ENCODE measurements at places on chromosomes 2 and 18.

GRCh38 chr2:212288308-212288707 is 250.3 kb downstream of the ERBB4 start:
- no peak for DNase-seq

GRCh38 chr2:174969091-174969734 is 36.0 kb downstream of the CHN1 start:
- no peak for DNase-seq

DNA sequence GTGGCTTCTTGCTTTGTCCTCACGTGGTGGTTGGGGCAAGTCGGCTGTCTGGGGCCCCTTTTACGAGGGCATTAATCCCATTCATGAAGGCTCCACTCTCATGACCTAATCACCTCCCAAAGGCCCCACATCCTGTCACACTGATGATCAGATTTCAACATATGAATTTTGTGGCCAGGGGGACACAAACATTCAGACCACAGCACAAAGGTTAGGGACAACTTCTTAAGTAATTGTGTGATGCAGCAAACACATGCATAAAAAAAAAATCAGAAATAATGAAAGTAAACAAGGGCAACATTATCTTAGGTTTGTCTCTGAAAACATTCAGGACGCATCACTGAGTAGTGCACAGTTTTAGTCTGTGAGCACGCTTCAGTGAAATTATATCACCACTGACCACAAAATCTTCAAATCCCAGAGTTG is 54.2 kb upstream of the FRZB start:
- DNase-seq: no peak

DNA sequence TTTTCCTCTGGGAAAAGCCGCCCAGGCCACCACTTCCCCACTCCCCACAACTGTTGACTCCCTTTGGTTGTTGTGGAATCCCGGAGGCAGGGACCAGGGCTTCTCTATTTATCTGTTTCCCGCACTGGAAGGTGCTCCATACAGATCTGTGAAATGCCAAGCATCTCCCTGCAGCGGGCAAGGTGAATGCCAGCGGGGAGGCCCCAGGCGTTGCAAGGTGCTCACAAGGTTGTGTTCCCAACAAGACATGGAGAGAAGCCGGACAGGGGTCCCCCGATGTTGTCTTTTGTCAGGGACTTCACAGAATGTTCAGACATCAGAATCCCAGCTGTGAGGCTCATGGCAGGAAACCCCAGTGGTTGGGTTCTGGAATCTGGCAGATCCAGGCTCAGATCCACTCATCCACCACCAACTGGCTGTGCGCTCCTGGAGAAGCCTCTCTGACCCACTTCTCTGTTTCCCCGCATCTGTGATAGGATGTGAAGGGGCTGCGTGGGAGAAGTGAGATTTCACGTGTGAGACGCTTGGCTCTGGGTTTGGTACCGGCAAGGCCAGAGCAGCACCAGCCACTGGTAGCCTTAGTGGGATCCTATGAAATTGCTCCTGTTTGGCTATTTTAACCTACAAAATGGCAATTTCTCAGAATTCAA is 8.6 kb upstream of the NEU2 start:
- DNase-seq: no peak

- DNase-seq: no peak
These were observed 226.3 kb downstream of the SH3RF3 start for GRCh38 chr2:109355192-109355843.

DNA sequence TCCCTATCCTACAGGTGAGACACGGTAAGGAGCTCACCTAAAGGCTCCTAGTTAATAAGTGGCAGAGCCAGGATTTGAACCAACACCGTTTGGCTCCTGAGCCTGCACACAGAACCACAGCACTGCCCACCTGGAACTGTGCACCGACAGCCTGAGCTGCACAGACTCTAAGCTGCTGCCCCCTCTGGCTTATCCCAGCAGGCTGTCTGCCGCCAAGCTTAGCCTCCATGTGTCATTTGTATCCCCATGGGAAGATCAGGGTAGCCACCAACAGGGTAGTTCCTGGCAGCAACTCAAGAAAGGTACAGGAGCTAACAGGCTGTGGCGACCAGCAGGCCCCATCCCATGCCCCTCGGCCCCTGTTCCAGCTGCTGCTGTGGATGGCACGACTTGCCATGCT is 135.7 kb downstream of the LRRC30 start:
- DNase-seq: no peak

DNA sequence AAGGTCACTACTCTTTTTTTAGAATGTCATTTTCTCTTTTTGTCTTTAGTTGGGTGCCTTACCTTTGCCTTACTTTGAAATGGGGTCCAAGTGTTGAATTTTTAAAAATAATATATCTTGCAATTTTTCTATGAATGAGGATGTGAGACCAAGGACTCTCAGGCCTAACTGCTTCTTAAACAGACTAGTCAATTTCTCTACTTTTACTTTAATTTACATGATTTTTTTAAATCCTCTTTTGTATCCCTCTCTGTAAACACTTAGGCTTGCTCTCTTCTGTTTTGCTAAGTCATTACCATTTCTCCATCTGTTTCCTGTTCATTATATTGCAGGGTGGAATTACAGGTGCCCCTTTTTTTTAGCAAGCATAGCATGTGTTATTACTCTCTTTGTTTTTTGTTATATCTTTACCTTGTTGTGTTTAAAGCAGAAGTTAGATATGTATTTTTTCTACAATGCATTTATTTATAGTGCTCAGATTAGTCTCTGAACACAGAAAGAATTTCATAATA is 261.8 kb downstream of the SPAG16 start:
- no peak for DNase-seq

DNA sequence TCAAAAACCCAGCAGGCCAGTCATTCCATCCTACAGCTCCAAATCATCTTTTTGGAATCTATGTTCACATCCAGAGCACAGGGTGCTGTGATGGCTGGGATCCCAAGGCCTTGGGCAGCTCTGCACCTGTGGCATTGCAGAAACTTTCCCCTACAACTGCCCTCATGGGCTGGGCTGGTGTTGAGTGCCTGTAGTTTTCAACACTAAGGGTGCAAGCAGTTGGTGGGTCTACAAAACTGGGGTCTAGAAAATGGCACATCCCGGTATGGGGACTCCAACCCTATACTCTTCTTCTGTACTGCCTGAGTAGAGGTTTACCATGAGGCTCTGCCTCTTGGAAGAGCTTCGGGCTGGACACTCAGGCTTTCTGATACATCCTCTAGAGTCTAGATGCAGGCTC is 95.2 kb upstream of the TEKT4 start:
- DNase-seq: no peak

GRCh38 chr18:6759579-6759978 is 30.1 kb downstream of the ARHGAP28 start:
- no peak for DNase-seq

DNA sequence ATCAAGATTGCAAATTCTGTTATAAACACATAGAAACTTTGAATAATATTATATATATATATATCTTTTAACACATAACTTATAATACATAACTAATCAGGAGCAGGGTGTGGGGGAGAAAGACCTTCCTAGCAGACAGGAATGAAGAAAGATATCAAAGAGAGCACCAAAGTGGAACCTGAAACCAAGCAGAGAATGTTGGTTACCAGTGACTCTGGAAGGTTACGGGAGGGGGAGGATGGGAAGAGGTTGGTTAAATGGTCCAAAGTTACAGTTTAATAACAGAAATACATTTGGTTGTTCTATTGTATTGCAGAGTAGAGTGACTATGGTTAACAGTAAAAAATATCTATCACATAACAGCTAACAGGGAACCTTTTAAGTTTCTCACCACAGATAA is 366.7 kb downstream of the LRRTM4 start:
- DNase-seq: no peak

- no peak for DNase-seq
These were observed 341.0 kb downstream of the MEIS1 start for GRCh38 chr2:66775730-66776422.

GRCh38 chr18:44229693-44230108 is 451.0 kb upstream of the SETBP1 start:
- DNase-seq: no peak

DNA sequence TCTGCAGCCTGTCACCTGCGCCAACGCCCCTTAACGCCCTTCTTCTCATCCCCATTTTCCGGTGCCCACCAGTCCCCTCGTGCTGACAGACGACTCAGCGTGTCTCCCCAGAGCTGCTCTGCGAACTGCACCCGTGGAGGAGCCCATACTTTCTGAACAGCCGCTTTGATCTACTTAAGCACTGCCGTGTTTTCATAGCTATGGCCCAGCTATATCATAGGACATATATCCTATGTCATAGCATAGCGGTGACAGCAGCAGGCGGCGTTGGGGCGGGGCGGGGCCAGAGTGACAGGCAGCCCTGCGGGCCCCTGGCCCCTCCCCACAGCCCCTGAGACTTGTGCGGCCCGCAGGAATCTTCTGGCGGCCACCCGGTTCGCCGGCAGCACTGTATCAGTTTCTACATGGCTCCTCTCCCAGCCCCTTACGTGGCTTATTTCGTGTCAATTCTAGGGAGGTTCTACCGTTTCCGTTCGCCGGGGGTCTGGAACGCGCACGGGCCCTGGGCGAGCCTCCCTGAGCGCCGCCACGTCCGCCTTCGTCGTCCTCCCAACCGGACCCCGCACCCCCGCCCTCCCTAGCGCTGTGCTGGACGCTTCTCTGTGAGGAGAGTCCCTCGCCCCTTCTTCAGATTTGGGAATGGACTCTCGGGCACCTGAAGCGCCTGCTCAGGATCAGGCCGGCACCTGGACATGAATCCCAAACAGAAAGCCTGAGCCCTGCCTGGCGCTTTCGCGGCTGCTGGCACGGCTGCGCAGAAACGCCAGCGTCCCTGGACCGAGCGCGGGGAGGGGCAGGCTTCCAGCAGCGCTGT is 35.4 kb downstream of the PTPN18 start:
- peak; percentile 63 for DNase-seq

DNA sequence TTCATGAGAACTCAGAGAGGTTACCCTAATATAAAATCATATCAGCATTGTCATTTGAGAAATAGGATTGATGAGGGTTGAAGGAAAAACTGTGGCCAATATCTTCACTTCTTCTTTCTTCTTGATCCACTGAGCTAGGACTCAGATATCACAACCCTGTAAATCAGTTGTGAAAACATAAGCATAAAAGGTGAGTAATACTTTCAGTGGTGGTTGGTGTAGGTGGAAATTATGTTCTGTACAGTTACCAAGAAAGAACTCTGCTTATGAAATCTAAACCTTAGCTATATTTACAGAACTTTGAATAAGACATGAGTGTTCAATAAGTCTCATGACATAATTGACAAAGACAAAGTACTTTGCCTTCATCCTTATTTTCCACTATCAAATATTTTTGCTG is 56.3 kb downstream of the PAX3 start:
- DNase-seq: no peak

- DNase-seq: no peak
These were observed 33.0 kb downstream of the MROH2A start for GRCh38 chr2:233811087-233811486.

DNA sequence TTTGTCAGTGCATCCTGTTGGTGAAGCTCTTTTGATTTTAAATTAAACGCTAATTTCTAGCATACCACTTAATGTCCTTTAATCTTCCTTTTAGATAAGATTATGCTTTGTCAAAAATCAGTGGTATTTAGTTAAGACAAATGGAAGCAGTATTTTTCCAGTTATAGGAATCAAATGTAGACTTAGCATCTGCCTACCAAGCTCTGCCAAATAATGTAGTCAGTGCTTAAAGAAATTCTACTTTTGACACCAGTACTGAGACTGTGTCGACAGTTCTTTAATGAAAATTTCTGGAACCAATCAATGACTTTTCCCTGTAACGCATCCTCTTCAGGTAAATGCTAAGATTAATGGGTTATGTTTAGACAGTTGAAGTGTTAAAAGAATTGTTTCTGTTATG is 803.3 kb upstream of the FAM98A start:
- no peak for DNase-seq

DNA sequence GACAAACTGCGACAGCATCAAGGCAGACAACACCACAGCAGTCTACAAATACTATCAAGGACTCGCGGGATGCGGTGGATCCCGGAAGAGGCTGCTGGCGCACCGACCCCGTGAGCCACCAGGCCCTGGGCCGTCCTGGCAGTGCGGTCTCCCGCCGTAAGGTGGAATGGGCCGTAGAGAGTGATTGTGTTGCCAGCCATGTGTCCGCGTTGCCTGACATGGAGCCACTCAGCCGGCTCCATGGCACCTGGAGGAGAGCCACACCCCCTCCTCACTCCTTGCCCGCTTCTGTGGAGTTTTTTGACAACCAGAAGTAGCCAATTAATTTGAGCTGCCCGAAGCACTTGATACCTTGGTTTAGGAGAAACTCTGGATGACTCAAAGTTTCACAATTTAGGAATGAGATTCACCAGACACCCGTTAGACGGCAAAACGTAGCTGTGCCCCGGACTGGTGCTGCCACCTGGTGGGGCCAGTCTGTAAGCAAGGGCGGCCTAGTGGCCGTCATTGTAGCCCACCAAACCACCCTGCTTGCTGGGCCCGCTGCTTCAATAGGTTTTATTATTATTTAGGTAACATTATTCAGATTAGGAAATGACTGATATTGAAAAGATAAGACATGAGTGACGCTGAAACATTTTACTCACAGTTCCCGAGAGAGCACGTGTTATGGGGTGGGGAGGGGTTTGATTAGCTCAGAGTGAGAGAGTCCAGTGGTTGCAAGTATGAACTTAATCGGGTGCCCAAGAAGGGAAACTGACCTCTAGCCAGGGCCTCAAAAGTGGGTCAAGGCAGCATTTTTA is 10.2 kb upstream of the IMP4 start:
- DNase-seq: no peak
